Right ventricle myocardium superior (tissue), 1 donor: ENCODE measurements at places on chromosomes 13 and 19. TPM values are rescaled to one million over a fixed set of nuclear protein-coding genes. Genes with fewer than 3 reads are reported as not detected.

Gene CXCL17
- not detected for total RNA-seq

Gene SLC25A42
- total RNA-seq: 27.2 TPM

Gene NKG7
- 2.3 TPM for total RNA-seq

Gene ANKLE1
- total RNA-seq: 0.13 TPM

Gene MATK
- total RNA-seq: 0.24 TPM

Gene POLRMT
- total RNA-seq: 54.5 TPM

Gene CLEC11A
- total RNA-seq: 3.0 TPM

Gene ERICH4
- total RNA-seq: not detected

Gene ZNF567
- total RNA-seq: 3.1 TPM

Gene ZNF549
- 4.2 TPM for total RNA-seq

Gene PRKCG
- not detected for total RNA-seq

Gene RFPL4A
- not detected for total RNA-seq

Gene LYL1
- total RNA-seq: 7.2 TPM

Gene DAND5
- total RNA-seq: 9.1 TPM

Gene TRPC4
- 2.3 TPM for total RNA-seq

Gene ETV2
- total RNA-seq: 0.32 TPM

Gene SCEL
- not detected for total RNA-seq

Gene CGB2
- not detected for total RNA-seq

Gene CTXN1
- total RNA-seq: 0.16 TPM

Gene PRR19
- not detected for total RNA-seq

Gene ZNF730
- not detected for total RNA-seq

Gene ZIM2
- not detected for total RNA-seq

Gene LRG1
- 0.22 TPM for total RNA-seq

Gene ZNF841
- total RNA-seq: 5.2 TPM

Gene CNFN
- total RNA-seq: 1.1 TPM

Gene NDUFA11
- total RNA-seq: 606 TPM

Gene UCHL3
- total RNA-seq: 19.5 TPM

Gene FGF14
- 2.6 TPM for total RNA-seq

Gene ZNF471
- total RNA-seq: 6.2 TPM

Gene PPM1N
- total RNA-seq: 0.75 TPM

Gene PBX4
- not detected for total RNA-seq
